ENCODE measurements at places on chromosomes 13 and 19. TPM values are rescaled to one million over a fixed set of nuclear protein-coding genes. Genes with fewer than 3 reads are reported as not detected.

- no peak overlapping the region for H3K27ac ChIP-seq
- no peak overlapping the region for H3K4me3 ChIP-seq
- peaks cover 2% of the 10 kb centered on the region for H3K27me3 ChIP-seq
- H3K4me1 ChIP-seq: peaks cover 8% of the 10 kb centered on the region
Observed at GRCh38 chr19:49716154-49716553, 25.2 kb downstream of the CPT1C start.

DNA sequence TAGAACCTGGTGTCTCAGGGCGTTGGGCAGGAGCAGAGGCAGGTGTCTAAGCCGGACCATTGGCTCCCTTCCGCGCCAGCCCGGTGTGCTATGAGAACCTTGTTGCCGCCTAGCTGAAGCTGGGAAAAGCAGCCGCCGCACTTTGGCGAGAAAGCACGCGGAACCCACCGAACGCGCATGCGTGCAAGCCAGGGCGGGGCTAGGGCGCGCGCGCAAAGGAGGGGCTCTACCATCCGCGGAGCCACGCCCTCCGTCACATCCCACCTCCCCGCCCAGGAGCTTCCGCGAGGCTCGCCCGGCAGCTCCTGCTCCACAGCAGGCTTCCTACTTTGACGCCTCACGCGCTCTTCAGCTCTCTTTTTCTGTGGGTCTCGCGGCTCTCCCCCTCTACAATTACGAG lies 51.3 kb downstream of the WDR87 start:
- no peak overlapping the region for H3K4me3 ChIP-seq
- H3K4me1 ChIP-seq: no peaks in the 10 kb centered on the region
- no peaks in the 10 kb centered on the region for H3K36me3 ChIP-seq
- no peak overlapping the region for H3K27ac ChIP-seq

DNA sequence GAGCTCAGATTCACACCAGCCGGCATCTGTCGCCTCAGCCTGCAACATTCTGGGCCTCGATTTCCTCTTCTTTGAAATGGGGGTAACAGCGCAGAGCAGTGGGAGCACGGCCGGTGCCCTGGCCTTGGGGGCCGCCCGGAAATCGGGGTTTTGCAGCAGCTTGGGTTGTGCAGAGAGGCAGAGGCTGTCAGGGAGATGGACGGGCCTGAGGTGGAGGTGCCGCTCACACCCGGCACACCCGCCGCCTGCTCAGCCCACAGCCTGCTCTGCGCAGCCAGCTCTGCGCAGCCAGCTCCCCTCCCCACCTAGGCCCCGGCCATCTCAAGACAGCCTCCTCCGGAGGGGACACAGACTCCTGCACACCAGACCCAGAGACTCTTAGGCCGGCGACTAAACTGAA lies 10.6 kb downstream of the KLF2 start:
- peaks cover 37% of the 10 kb centered on the region for H3K4me1 ChIP-seq
- no peak overlapping the region for H3K27ac ChIP-seq
- no peak for DNase-seq
- H3K36me3 ChIP-seq: peaks cover 2% of the 10 kb centered on the region

- H3K4me3 ChIP-seq: peak overlapping the region; percentile 2
- no peaks in the 10 kb centered on the region for H3K27me3 ChIP-seq
- H3K27ac ChIP-seq: no peak overlapping the region
- H3K36me3 ChIP-seq: peaks cover 23% of the 10 kb centered on the region
Observed at GRCh38 chr13:40564342-40565001, 102.0 kb downstream of the FOXO1 start.

DNA sequence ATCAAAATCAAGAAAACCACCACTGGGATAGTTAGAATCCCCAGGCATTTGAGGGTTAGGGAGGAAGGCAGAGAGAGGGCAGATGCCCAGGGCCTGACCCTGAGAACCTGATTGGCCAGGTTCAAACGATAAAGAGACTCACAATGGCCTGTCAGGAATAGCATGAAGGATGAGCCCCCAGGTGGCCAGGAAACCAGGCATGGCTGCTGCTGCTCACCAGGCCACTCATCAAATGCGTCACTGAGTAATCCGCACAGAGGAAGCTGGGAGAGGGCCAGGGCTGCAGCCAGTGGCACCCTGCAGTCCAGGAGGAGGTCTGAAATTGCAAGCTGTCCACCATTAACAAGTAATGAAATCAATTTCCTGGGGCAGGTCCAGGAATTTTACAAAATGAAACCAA lies 111.3 kb downstream of the KATNAL1 start:
- no peak for DNase-seq
- H3K36me3 ChIP-seq: peaks cover 3% of the 10 kb centered on the region
- no peak overlapping the region for H3K4me3 ChIP-seq
- no peaks in the 10 kb centered on the region for H3K27me3 ChIP-seq
- no peak overlapping the region for H3K27ac ChIP-seq
- H3K4me1 ChIP-seq: peaks cover under 1% of the 10 kb centered on the region

DNA sequence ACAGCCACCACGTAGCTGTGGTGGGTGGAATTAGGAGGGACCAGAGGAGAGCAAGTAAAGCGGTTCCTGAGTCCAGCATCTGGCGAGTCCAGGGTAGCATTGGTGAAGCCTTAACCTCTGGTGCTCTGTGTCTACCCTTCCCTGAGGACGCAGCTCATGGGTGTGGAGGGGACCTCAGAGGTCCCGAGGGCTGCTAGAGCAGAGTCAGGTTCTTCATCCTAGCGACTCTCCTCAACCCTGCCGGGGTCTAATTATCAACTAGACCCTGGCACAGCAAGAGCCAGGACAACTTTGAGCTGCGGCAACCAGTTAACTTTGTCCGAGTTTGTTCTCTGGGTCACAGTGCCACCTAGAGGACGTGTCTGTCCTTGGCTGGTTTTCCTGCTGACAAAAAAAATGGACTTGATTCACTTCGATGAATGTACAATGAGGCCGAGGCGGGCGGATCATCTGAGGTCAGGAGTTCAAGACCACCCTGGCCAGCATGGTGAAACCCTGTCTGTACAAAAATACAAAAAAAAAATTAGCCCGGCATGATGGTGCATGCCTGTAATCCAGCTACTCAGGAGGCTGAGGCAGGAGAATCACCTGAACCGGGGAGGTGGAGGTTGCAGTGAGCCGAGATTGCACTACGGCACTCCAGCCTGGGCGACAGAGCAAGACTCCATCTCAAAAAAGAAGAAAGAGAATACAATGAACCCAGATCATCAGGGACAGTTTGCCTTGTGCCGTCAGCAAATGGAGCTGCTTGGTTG lies 25.0 kb downstream of the TSSK6 start:
- H3K27me3 ChIP-seq: no peaks in the 10 kb centered on the region
- peak overlapping the region; percentile 99 for H3K27ac ChIP-seq
- peaks cover 35% of the 10 kb centered on the region for H3K4me1 ChIP-seq
- peaks cover 7% of the 10 kb centered on the region for H3K36me3 ChIP-seq
- peak overlapping the region; percentile 73 for H3K4me3 ChIP-seq

GRCh38 chr13:23069566-23069965 lies 111.2 kb upstream of the SGCG start:
- H3K27ac ChIP-seq: no peak overlapping the region
- H3K4me1 ChIP-seq: no peaks in the 10 kb centered on the region
- no peak for DNase-seq
- no peak overlapping the region for H3K4me3 ChIP-seq
- H3K36me3 ChIP-seq: no peaks in the 10 kb centered on the region

GRCh38 chr13:26220575-26220974 lies 1.5 kb downstream of the RNF6 start:
- no peaks in the 10 kb centered on the region for H3K27me3 ChIP-seq
- no peak for DNase-seq
- H3K36me3 ChIP-seq: peaks cover 15% of the 10 kb centered on the region
- peak overlapping the region; percentile 99 for H3K4me3 ChIP-seq

DNA sequence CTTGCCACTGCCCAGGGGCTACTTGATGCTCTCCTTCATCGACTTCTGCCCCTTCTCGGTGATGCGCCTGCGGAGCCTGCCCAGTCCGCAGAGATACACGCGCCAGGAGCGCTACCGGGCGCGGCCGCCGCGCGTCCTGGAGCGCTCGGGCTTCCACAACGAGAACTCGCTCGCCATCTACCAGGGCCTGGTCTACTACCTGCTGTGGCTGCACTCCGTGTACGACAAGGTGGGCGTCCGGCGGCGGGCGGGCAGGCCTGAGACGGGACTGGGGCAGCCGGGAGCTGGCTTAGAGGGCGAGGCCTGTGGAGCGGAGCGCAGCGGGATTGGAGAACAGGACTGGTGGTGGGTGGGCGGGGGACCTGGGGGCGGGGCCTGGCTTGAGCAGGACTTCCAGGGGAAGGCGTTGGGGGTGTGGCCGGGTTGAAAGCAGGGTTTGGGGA lies 12.7 kb upstream of the PSMD8 start:
- peak overlapping the region; percentile 89 for H3K4me3 ChIP-seq
- H3K4me1 ChIP-seq: peaks cover 10% of the 10 kb centered on the region
- H3K27ac ChIP-seq: no peak overlapping the region
- H3K36me3 ChIP-seq: no peaks in the 10 kb centered on the region
- peak; percentile 80 for DNase-seq

GRCh38 chr13:99067159-99067985 lies 89.5 kb upstream of the DOCK9 start:
- peaks cover 53% of the 10 kb centered on the region for H3K4me1 ChIP-seq
- DNase-seq: no peak
- peaks cover 59% of the 10 kb centered on the region for H3K36me3 ChIP-seq
- no peaks in the 10 kb centered on the region for H3K27me3 ChIP-seq
- H3K4me3 ChIP-seq: peak overlapping the region; percentile 66

DNA sequence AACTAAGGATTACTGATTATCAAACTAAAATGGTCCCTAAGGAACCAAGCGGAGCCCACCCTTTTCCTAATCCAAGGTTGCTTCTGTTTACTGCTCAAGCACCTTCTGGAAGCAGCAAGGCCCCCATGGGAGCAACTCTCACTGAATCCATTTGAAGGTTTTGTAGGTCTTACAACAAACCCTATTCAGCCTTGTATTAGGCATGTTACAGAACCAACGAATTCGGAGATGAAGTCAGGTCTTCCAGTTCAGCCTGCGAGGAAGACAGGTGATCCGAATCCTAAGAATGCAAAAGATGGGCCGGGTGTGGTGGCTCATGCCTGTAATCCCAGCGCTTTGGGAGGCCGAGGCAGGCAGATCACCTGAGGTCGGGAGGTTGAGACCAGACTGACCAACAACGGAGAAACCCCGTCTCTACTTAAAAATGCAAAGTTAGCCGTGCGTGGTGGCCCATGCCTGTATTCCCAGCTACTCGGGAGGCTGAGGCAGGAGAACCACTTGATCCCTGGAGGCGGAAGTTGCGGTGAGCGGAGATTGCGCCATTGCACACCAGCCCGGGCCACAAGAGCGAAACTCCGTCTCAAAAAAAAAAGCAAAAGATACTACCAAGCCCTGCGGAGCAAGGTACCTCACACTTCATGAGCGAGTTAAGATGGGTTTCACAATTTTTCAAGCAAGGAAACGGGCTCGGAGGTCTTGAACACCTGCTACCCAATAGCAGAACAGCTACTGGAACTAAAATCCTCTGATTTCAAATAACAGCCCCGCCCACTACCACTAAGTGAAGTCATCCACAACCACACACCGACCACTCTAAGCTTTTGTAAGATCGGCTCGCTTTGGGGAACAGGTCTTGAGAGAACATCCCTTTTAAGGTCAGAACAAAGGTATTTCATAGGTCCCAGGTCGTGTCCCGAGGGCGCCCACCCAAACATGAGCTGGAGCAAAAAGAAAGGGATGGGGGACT lies 609 bp downstream of the ZAR1L start:
- H3K36me3 ChIP-seq: peaks cover 9% of the 10 kb centered on the region
- peaks cover 21% of the 10 kb centered on the region for H3K4me1 ChIP-seq
- H3K4me3 ChIP-seq: peak overlapping the region; percentile 94
- peak overlapping the region; percentile 100 for H3K27ac ChIP-seq

DNA sequence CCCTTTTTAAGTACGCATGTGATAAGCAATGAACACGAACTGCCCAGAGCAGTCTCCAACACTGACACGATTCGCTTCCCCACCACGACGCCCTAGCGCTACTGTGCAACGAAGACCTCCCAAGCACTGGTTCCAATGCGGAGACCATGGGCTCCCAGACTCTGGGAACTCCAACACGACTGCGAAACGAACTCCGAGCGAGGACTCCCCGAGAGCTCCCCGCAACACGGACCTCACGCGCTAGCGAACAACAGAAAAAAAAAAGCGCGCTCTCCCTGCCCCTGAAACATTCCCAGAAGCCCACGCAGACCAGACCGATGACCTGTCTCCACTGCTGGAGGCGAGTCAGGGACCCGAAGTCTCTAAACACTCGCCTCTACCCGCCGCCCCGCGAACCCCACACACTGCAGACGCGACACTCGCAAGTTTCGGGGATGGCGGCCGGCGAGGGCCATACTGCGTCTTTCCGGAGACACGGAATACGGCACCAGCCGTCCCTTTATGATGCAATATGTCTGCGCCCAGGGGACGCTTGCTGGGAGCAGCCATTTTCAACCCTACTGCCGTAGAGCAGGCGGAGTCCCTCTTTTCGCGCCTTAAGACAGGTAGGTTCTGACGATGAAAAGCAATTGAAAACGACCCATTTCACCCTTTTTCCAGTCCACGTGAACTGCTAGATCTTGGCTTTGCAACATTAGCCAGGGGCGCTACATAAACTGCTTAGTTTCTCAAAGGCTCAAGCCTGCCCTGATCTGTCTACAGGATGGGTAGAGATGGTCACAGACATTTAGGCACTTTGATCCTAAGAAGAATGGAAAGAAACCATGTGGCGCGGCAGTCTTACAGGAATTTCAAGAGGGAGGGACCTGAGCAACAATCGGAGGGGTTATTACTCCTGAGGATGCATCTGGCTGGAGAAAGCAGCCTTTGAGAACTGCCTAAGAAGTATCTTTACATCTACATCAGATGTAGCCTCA lies at the start of gene ZNF577:
Gene ZNF577 (minus strand): TSS at position 430 of the 977 bp plus-strand sequence. CDS start 7,569 bp downstream, outside the sequence.
- no peaks in the 10 kb centered on the region for H3K27me3 ChIP-seq
- H3K36me3 ChIP-seq: peaks cover 71% of the 10 kb centered on the region
- peak within 1 kb of the TSS; percentile 99 for H3K27ac ChIP-seq
- H3K4me3 ChIP-seq: peak within 1 kb of the TSS; percentile 96
- peaks cover 5% of the 10 kb centered on the region for H3K4me1 ChIP-seq

DNA sequence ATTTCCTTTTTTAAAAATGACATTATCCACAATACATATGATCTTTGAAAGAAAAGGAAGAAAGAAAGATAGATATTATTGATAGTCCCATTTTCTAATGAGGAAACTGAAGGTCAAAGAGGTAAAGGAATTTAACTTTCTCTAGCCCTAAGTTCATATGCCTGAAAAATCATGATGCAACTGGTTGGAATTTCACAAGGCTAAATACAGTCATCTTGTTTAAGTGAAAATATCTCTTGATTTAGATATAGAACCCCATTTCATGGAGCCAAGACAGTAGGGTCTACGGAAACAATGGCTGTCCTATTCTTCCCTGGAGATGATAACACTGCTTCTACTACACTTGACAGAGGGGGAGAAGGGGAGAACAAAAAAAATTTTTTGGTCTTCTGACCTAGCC lies 366.2 kb downstream of the DNAJC15 start:
- no peaks in the 10 kb centered on the region for H3K4me1 ChIP-seq
- H3K27ac ChIP-seq: no peak overlapping the region
- DNase-seq: no peak
- H3K36me3 ChIP-seq: no peaks in the 10 kb centered on the region

GRCh38 chr13:44755872-44756271 lies 179.7 kb upstream of the TSC22D1 start:
- no peak overlapping the region for H3K27ac ChIP-seq
- no peaks in the 10 kb centered on the region for H3K36me3 ChIP-seq
- H3K27me3 ChIP-seq: no peaks in the 10 kb centered on the region
- no peak for DNase-seq
- no peak overlapping the region for H3K4me3 ChIP-seq

GRCh38 chr13:20064128-20064527 lies 96.7 kb downstream of the GJA3 start:
- no peaks in the 10 kb centered on the region for H3K27me3 ChIP-seq
- H3K36me3 ChIP-seq: peaks cover 20% of the 10 kb centered on the region
- H3K4me3 ChIP-seq: no peak overlapping the region

Gene KLK13
- total RNA-seq: not detected

Gene TGFBR3L
- total RNA-seq: 2.2 TPM

Gene ZNF296
- 4.8 TPM for total RNA-seq

Gene CYP2F1
- total RNA-seq: not detected

Gene FOSB
- 69.4 TPM for total RNA-seq

Gene IRGC
- total RNA-seq: not detected

Gene LCP1
- 965 TPM for total RNA-seq

Data from activated naive CD8-positive, alpha-beta T cell treated with anti-CD3 and anti-CD28 coated beads, Interleukin-2, amount 10 ng/mL, durations not matched to agents 7 days and 5 days (primary cell).